MM.1S (cell line): ENCODE measurements at places on chromosomes 4 and X.

GRCh38 chrX:153551135-153551534 is 33.7 kb downstream of the ATP2B3 start:
- no peak for DNase-seq

- no peak for DNase-seq
Measured at GRCh38 chrX:150868625-150869024, 29.8 kb downstream of the CD99L2 start.

DNA sequence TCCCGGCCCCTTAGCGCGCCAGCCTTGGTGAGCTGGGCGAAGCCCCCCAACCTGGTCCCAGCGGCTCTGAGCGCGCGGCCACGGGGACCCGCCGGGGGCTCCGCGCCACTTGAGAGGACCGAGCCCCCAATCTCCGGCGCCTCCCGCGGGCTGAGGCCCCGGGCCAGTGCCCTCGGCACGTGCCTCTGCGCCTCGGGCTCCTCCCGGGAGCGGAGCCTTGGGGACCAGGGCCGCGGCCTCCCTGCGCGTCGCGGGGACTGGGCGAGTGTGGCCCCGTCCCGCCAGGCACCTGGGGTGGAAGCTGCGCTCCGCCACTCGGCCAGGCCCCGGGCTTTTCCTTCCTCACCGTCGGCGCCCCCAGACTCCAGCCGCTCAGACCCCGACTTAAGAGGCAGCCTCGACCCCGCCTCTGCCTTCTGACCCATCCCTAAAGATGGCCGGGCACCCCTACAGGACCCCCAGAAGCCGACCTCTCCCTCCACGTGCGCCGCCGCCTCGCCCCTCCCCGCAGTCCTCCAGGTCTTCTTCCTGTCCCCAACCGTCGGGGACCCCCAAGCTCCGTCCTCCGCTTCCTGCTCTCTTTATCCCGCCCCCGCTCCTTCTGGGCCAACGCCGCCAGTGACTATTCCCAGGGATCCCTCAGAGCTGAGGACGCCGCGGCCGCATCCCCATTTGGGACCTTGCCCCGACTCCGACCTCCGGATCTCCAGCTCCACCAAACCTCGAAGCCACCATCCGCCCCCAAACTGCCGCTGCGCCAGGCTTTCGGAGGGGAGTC is 752 bp downstream of the ERAS start:
- no peak for DNase-seq

DNA sequence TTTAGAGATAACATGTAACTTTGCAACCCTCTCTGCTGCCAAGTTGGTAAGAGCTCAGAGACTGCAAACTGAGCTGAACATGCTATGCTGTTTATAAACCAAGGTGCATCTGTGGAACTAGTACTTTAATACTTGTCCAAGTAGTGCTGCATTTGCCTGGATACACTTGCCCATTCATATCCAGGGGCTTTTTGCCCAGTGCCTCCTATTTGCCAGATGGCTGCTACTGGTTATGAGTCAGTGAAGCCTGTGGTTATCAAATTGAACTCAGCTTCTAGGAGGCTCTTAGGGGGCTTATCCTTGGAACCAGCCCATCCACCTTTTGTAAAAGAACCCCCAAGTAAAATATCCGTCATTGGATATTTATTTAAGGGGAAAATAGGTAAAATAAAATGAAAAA is 79.6 kb downstream of the AFF2 start:
- DNase-seq: no peak

DNA sequence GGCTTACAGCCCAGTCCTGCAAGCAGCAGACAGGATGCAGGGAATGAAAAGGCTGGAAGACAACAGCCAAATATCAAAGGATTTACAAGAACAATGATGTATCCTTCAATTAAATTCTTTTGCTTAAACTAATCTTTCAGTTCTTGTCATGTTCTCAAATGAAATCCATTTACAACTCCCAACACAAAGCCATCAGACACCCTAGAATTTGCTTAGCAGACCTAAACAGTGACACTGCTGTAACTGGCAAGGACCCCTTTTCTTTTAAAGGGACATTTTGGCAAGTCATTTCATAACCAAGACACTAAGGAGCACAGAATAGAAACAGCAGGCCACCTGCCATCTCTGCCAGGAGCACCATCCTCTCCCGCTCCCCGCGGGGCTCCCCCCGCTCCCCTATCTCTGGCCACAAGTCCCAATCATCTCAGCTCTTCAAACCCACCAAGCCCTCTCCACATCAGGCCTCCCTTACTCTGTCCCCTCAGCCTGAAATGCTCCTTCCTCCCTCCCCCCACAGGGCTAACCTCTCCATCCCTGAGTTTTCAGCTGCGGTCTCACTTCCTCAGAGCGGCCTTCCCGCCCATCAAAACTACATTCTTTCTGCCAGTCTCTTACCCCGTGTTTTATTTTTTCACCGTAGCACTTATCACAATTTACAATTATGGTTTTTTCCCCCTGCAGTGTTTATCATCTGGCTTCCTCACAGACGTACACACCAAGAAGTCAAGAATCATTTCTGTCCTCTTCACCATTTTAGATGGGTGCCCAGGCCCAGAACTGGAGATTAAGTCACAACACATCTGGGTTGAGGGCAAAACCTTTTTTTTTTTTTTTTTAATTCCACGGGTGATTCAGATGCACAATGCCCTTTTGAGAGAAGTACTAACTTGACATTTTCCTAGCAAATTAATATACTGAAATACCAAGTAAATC is 45.8 kb downstream of the TSPAN5 start:
- no peak for DNase-seq

DNA sequence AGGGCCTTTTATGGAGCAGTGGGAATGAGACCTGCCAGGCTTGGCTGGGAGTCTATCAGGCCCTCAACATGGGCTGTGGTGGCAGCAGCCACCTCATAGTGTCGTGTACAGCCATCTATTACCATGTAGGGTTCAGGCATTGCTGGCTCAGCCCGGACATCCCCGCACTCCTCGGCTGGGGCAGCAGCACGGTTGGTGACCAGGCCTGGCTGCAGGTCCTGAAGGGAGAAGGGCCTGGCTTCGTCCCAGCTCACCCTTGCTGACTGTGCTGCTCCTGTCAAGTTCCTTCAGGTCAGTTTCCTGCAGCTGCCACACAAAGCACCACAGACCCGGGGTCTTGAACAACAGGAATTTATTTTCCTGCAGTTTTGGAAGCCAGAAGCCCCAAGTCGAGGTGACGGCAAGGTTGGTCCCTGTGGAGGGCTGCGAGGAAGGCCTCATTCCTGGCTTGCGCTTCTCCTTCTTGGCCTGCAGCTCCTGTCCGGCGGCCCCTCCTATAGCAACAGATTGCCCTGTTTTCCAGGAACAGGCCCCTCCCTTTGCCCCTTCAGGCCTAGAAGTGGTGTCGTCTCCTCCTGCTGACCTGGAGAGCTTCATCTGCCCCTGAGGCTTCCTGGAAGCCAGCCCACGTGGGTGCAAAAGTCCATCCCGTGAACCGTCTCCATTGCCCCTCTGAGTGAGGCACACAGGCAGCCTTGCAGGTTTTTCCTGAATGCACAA is 25.2 kb upstream of the SORCS2 start:
- no peak for DNase-seq

GRCh38 chrX:136028383-136028984 is 43.2 kb downstream of the SLC9A6 start:
- DNase-seq: peak; percentile 73

GRCh38 chr4:119084513-119084912 is 51.1 kb upstream of the MYOZ2 start:
- no peak for DNase-seq

DNA sequence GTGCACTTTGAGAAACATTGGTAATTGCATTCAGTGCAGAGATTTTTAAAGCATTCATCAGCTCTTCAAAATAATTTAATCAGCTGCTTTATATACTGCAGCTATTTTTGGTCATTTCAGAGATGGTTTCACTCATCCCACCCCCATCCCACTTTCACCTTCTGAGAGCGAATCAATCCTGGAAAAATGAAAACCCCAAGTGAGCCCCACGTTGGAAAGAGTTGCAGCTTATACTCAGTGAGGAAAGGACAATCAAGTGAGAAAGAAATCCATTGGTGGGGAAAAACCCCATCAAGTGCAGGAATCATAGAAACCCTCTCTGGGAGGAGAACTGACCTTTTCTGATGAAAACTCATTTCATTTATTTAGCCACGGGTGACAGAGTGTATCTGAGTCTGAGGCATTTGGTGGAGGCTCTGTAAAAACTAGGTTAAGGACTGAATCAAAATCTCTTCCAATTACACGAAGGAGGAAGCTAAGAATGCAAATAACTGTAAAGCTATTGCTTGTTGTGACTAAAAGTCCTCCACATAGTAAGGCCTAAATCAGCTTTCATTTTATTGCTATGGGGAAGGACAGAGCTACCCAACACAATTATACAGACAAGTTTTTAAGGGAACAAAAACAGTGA is 240.4 kb upstream of the PGRMC2 start:
- DNase-seq: no peak

DNA sequence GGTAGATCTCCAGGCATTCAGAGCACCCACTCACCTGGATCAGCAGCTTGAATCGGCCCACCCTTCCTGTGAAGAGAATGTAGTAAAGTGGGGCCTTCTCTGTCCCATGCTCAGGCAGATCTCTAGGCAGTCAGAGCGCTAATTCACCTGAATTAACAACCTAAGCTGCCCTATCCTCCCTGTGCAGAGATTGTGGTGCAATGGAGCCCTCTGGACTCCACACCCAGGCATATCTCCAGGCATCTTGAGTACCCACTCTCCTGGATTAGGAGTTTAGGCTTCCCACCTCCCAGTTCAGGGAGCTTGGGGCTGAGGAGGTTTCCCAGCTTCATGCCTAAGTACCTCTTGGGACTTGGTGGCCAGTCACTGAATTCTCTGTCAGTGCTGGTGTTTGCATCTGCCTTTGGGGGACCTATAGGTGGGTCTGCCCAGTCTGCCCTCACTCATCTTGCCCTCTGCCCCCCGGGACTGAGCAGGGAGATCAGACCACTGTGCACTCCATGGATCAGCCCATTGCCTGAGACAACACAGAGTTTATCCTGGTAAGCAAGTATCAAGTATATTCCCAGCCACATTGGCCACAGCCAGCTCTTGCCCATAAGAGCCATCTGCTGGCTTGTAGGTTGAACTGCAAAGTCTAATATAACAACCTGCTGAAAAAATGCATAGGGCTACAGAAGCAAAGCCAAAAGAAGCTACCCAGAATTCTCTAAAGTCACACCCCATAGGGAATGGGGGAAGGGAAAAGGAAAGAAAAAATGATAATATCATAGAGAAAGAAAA is 372.9 kb downstream of the KLHL13 start:
- DNase-seq: peak; percentile 20

DNA sequence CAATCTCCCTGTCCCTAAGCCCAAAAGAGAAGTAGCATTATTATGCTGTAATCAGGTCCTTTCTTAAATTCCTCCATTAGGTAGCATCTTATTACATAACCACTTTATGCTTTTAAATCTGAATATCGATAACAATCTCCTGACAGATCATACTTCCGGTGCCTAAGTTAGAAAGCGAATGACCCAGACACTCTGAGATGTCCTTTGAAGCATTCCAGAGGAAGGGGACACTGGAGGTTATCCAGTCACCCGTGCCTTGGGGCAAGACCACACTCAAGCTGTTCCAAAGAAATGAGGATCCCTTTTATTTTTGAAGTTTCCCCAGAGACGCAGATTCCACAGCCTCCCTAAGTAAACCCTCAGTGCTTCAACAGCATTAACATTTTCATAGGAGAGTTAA is 125.7 kb downstream of the PALLD start:
- no peak for DNase-seq

GRCh38 chr4:10296730-10297129 is 160.5 kb downstream of the ZNF518B start:
- no peak for DNase-seq

- DNase-seq: peak; percentile 77
Measured at GRCh38 chrX:10031746-10032145, 64.6 kb downstream of the CLDN34 start.

DNA sequence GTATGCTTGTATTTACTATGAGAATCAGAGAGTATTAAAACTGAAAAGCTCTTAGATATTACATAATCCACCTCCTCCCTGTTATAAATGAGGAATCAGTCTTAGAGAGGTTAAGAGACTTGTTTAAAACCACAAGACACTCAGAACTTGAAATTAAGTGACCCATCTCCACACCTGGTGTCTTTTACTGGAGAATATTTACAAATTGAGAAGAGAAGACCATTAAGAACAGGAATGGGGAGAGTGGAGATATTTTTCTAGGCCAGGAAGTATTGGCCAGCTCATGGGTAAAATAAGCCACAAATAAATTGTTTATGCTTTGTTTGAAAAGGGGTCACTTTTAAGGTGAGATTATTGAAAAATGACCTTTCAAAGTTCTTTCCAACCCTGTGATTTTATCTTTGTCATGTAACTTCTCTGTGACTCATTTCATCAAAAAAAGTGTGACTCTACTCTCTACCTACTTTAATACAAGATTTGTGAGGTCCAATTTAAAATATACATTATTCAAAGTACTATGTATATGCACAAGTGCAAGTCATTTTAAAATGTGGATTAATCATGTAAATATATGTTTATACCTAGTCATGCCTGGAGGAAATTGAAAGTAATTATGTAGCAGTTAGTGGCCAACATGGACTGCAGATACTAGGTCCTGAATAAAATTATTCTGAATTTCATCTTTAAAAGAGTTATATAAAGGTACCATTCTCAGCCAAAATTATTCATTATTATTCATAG is 15.9 kb upstream of the COX7B2 start:
- DNase-seq: no peak

DNA sequence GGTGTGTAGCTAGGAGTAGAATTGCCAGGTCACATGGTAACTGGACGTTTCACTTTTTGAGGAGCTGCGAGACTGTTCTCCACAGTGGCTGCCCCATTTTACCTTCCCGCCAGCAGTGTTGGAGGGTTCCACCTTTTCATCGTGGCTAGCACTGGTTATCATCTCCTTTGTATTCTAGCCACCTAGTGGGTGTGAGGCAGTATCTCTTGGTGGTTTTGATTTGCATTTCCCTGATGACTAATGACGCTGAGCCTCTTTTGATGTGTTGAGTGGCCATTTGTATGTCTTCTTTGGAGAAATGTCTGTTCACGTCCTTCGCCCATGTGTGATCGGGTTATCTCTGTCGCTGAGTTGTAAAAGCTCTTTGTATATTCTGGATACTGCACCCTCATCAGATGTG is 10.6 kb downstream of the ABCD1 start:
- peak; percentile 11 for DNase-seq

GRCh38 chrX:22192419-22193060 is 80.2 kb upstream of the CBLL2 start:
- DNase-seq: peak; percentile 43

- DNase-seq: no peak
Measured at GRCh38 chrX:40853816-40854123, 118.4 kb upstream of the MED14 start.

DNA sequence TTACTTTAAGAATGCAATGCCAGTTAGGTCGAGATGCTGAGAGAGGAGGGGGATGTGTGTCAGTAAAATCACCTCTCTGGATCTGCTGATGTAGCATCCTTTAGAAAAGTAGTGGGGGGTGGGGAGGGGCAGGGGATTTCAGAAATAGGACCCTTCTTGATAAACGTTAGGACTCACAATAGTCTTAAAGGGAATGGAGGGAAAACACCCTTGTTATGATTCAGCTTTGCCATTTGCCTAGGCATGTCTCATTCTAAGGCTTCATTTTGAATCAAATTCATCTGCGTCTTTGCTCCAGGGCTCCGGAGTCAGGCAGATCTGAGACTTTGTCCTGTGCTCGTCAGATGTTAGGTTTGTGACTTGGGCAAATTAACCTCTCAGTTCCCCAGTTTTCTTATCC is 879 bp downstream of the SH2D1A start:
- DNase-seq: no peak

GRCh38 chr4:105784761-105785160 is 76.2 kb downstream of the GSTCD start:
- DNase-seq: no peak
